ENCODE measurements at places on chromosomes 3 and 15. TPM values are rescaled to one million over a fixed set of nuclear protein-coding genes. Genes with fewer than 3 reads are reported as not detected.

DNA sequence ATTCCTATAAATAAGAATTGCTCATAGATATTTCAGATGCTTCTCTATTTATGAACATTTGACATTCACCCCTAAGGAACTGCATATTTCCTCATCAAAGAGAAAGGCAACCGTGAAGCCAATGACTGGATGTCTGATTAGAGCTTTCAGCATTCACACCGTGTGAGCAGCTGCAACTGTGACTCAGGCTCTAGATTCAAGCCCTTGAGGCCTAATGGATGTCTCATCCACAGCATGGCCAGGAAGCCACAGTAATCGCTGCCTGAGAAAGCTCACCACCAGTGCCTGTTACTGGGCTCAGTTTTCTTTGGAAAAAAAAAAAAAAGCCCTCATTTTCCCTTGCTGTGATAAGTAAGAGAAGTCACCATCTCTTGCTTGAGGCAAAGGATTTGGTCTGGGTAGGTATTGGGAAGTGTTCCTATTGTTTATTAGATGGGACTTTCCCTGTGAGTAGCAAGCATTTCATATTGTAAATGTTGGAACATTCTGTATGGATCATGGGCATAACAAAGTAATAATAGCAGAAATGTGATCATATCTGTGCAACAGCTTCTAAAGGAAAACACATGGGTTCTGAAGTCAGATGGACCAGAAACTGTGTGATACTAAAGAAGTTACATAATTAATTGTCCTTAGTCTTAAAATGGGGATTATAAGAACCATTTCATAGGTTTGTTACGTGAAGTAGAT, 783.7 kb downstream of the AGBL1 start:
- no peak for DNase-seq

GRCh38 chr3:12371525-12372140, 82.8 kb downstream of the PPARG start:
- DNase-seq: peak; percentile 21

GRCh38 chr15:41790756-41791546, 16.7 kb downstream of the MAPKBP1 start:
- no peak for DNase-seq

DNA sequence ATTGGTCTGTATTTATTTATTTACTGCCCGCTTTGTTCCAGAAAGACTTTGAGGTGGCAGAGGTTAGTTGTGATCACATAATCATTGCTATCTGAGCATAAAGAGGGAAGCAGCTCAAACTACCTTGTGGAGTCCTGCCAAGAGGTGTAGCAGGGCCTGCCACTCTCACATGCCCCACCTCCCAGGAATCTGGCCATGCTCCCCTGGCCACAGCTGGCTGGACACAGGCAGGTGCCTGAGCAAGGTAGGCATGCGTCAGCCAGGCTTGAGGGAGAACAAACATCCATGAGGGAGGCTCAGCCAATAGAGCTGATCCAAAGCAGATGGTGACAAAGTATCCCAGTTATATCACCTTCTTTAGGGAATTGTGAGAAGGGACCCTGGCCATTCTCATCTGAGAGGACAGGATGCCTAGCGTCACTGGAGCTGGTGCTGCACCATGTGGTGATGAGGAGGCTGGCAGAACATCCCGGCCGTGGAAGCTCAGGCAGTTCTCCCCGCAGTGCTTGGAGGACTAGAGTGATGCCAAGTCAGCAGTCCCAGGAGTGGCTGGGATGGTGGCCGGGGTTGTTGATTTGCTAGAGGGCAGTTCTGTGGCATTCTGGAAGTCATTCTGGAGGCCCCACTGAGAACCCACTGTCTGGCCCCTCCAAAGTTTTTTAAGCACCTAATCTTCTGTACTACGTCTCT, 6.8 kb upstream of the POLG start:
- no peak for DNase-seq

GRCh38 chr3:108862865-108863798, 40.5 kb downstream of the TRAT1 start:
- DNase-seq: no peak

TP63 gene
- total RNA-seq: 0.06 TPM

ISLR2 gene
- 1.8 TPM for total RNA-seq

DNA sequence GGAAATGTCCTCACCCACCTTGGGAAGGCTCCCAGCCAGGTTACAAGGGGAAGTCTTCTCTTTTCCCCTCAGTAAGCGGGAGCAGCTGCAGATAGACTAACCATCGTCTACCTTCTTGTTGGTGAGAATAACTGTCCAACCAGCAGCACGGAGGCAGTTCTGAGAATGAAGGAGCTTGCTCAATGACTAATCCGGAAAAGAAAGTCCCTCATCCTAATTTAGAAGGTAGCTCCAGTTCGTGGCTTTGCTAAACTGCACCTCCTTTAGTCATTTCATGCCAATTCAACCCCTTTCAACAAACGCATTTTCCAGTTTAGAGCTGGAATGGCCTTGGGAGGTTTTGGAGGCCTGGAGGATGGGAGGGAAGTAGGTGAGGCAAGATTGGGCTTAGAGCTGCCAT, 527.4 kb upstream of the PROK2 start:
- no peak for DNase-seq

DNA sequence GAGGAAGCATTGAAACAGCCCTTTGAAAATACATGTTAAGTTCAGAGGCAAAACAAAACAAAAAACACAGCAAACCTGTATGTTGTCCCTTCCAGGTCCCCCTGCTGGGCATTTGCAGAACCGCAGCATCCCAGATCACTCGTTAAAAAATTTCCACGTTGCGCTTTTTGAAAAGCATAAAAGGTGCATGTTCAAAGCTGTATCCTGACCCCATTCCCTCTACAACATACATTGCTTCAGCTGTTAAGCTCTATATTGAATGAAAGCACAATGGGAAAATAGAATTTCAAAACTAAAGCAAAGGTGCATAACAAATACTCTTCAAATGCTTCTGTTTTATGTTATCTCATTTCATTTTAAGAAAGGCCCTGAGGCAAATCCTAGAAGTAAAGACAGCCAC, 328.3 kb downstream of the THSD4 start:
- DNase-seq: peak; percentile 50

- DNase-seq: no peak
Observed at GRCh38 chr15:58584789-58585461, 153.1 kb downstream of the LIPC start.

GRCh38 chr3:5898106-5898505, 710.6 kb downstream of the EDEM1 start:
- DNase-seq: no peak

LRRC31 gene
- 2.9 TPM for total RNA-seq

DNA sequence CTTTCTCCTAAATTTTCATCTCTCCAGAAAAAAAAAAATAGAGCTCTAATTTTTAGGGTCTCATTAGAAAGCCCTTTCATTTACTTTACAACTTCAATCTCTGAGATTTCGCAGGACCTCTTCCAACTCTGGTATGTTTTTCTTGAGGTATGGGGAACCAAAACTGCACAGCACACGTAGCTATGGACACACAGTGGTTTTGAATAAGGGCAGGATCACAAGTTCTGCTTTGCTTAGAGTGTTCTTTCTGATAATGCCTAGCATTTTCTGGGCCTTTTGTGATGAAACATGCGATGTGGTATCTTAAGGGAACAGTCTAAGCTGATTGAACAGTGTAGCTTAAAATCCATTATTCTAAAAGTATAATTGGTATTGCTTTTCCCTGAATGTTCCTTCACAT, 25.3 kb downstream of the ZNF592 start:
- no peak for DNase-seq

CCR2 gene
- total RNA-seq: 4.1 TPM

DNA sequence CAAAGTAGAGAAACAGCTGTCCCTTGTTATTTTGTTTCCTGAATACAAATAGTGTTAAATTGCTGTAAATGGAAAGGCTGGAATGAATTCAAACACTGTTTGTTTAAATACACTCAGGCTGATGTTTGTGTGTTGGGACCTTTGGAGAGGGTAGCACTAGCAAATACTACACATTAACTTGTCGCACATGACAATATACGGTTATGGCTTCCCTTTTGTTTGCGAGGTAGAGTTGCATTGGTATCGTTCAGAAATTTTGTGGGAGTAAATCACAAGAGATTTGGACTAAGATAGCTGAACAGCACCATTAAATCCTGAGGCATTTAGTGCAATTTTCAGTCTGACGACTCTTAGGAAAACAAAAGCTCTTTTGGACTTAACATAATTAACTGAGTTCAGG, 213.0 kb upstream of the ROBO2 start:
- no peak for DNase-seq

- no peak for DNase-seq
Observed at GRCh38 chr3:67518236-67518635, 136.2 kb downstream of the SUCLG2 start.

- peak; percentile 49 for DNase-seq
Observed at GRCh38 chr15:65264863-65265430, 21.7 kb downstream of the PARP16 start.

CLDN16 gene
- total RNA-seq: 3.2 TPM

- DNase-seq: no peak
Observed at GRCh38 chr3:78338405-78338804, 1298.5 kb downstream of the ROBO2 start.

SYNPR gene
- total RNA-seq: not detected

All from mucosa of gallbladder (tissue), 1 donor.